Activated T-cell treated with anti-CD3 and anti-CD28 coated beads for 24 hours (primary cell): ENCODE measurements at places on chromosomes 2 and 18.
A peak's percentile ranks its signal among the peaks of the same experiment; 100 is the strongest.

GRCh38 chr18:45802814-45803492 is 22.5 kb upstream of the SIGLEC15 start:
- DNase-seq: no peak

DNA sequence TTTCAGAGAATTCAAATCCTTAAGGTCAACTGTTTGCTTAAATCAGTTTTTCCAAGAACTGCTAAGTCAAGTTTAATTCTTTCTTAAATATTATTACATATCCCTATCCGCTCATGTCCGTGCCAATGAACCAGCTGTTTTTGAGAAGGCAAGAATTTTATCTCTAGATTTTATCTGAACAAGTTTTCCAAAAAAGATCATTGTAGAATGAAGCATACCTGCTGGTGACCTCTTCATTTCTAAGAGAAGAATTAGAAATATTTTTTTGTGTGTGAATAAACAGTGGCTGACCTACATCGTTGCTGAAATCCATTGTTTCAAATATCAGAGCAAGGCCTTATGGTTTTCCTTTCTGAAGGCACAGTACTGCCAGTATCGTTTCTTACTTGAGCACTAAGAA is 58.4 kb upstream of the RND3 start:
- no peak for DNase-seq

DNA sequence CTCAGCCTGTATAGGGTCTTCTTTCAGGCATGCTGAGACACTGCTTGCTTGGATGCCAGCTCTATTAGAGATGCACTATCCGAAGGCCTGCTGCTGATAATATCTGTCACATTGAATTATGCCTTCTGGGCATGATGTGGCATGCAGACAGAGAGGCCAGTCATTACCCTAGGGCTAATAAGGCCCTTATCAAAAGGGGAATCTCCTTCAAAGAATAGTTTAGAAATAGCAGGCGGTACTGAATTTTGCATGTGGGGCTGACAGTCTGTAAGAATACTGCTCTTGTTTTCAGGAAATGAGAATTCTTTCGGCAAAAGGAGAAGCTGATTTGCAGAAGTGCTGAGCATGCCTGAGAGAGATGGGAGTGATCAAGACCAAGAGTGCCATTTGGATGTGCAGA is 13.1 kb upstream of the LHCGR start:
- DNase-seq: no peak

GRCh38 chr2:26184555-26185303 is 11.8 kb downstream of the GAREM2 start:
- DNase-seq: peak; percentile 67

GRCh38 chr2:166972002-166972401 is 83.7 kb downstream of the XIRP2 start:
- no peak for DNase-seq

DNA sequence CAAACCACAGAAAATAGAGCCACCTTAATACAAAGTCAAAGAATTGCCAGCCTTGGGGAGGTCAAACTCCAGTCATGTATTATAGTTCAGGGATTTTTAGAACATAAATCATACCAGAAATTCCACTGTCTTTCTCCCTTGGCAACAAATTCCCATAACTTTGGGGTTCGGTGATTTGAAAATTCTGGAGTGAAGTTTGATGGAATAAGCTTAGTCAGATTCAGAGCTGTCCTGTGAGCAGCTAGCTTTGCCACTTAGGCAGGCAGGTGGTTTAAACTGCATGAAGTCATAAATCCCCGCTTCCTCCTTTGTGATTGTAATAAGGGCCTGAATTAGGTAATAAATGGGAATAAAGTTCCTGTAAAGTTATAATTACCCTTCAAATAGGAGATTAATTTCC is 457.0 kb upstream of the HNMT start:
- no peak for DNase-seq

DNA sequence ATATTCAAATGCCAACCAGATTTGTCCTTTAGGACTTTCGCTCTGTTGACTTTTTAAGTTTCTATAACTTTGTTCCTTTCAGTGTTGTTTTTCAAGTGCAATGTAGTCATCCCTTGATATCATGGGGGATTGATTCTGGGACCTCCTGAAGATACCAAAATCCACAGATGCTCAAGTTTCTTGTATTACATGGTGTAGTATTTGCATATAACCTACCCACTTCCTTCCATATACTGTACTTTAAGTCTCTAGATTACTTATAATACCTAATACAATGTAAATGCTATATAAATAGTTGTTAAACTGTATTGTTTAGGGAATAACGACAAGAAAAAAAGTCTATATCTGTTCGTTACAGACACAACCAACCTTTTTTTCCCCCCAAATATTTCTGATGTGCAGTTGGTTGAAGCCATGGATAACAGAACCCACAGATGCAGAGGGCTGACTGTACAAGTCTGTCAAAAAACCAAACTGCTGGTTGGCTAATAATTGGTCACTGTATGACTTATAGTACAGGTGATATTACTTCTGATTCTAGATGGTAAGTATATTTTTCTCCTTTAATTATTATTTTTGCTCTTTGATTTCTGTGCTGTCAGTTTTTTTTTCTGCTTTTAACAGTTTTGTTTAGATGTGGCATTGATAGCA is 201.7 kb upstream of the STON1 start:
- no peak for DNase-seq

- no peak for DNase-seq
These were observed 41.9 kb downstream of the FOSL2 start for GRCh38 chr2:28434600-28434989.

DNA sequence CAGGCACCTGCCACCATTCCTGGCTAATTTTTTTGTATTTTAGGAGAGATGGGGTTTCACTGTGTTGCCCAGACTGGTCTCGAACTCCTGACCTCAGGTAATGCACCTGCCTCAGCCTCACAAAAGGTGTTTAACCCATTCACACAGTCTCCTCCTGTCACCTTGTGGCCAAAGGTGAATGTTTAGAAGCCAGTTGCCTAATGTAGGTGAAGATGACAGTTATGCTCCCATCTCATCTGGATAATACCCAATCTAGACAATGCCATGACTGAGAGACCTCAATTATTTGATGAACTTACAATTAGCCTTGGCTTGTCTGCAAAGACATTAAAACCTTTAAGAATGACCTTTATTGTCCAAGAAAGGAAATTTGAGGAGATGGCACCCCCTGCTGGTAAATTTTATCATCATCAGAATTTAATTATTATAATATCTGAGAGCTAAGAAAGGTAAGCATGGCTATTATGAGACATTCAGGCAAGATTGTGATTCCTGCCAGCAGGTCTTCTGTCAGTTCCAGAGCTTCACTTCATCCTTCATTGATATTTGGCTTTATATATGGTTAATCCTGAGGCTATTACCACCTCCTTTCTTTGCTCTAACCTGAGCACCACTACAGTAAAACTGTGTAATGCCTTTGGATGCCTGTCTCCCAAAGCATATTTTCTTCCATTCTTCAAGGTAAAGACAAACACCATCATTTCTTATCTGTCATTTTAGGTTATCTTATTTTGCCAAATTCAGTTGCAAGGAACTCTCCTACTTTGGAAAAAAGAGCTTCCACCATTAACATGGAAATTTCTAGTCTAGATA is 117.6 kb downstream of the FAM124B start:
- no peak for DNase-seq

DNA sequence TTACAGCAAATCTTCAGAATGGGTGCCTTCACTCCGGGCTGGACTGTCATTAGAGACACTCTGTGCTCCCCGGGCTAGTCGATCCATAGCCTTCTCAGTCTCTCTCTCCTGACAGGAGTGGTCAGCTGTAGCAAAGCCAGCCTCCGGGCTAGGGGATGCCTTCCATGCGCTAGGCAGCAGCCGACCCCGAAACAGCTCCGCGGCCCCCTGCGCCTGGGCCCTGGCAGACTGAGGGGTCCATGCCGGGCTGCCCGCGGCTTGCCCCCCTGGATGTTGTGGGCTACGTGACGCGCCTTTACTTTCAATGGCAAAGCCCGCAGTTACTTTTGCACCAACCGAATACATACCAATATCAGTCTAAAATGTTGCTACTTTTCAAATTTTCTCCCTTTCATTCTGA is 1447.2 kb downstream of the LRP1B start:
- DNase-seq: no peak
